ENCODE measurements at places on chromosomes 7 and 10.
A peak's percentile ranks its signal among the peaks of the same experiment; 100 is the strongest.

DNA sequence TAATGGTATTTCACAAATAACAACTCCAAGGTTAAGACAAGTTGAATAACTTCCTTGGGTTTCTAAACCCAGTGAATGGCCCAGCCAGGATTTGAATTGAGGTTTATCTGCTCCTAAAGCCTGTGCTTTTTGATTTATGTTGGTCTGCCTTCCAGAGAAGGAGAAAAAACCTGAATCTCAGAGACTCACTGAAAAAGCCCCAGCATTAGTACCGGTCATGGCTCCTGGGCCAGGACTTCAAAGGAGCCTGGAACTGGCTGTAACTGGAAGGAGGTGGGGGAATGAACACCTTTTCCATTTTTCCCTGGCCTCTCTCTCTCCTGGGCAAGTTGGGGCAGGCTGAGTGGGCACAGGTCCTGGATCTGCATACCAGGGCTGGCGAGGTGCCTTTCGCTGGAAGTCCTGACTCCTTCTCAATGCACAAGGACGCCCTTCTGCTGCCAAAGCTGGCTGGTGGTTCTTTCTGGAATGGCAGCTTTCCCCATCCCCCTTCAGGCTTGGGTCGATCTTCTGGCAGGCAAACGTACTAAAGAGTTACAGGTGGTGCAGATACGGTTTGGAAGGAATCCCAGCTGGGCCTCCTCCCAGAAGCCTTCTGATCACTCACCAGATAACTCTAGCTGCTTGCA lies 268.2 kb downstream of the PTEN start:
- H3K4me1 ChIP-seq, result no peaks in the 10 kb centered on the region
- H3K36me3 ChIP-seq, result no peaks in the 10 kb centered on the region
- DNase-seq, result no peak

DNA sequence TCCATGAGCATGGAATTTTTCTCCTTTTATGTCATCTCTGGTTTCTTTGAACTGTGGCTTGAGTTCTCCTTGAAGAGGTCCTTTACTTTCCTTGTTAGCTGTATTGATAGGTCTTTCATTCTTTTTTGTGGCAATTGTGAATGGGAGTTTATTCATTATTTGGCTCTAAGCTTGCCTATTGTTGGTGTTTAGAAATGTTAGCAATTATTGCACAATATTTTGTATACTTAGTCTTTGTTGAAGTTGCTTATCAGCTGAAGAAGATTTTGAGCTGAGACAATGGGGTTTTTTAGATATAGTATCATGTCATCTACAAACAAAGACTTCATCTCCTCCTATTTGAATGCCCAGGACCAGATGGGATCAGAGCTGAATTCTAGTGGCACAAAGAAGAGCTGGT lies 1143.8 kb downstream of the XPNPEP1 start:
- H3K4me3 ChIP-seq, result no peak overlapping the region
- no peaks in the 10 kb centered on the region for H3K36me3 ChIP-seq
- H3K27ac ChIP-seq, result no peak overlapping the region
- H3K27me3 ChIP-seq, result no peaks in the 10 kb centered on the region

- H3K27ac ChIP-seq, result peak overlapping the region; percentile 29
- DNase-seq, result no peak
- H3K4me3 ChIP-seq, result no peak overlapping the region
- no peaks in the 10 kb centered on the region for H3K36me3 ChIP-seq
- no peaks in the 10 kb centered on the region for H3K27me3 ChIP-seq
These were observed 61.0 kb downstream of the ADD3 start for GRCh38 chr10:110068780-110069179.

DNA sequence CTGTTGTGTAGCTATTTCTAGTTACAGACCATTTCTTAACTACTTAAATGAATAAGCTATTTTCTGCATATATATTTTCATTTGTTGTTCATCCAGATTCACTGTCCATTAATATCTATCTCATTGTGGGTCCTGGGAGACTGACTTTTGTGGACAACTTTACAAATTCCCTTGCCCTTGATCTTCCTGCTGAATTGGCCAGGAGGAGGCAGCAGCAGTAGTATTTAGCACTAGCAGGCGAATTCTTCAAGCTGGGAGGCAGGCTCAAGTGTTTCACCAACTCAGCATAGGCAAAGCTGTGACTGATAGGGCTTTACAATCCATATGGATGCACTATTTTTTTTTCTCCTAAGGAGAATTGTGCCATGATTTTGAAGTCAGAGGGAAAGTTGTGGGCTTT lies 461.0 kb upstream of the NRG3 start:
- no peaks in the 10 kb centered on the region for H3K4me1 ChIP-seq
- no peak for DNase-seq
- no peaks in the 10 kb centered on the region for H3K27me3 ChIP-seq

DNA sequence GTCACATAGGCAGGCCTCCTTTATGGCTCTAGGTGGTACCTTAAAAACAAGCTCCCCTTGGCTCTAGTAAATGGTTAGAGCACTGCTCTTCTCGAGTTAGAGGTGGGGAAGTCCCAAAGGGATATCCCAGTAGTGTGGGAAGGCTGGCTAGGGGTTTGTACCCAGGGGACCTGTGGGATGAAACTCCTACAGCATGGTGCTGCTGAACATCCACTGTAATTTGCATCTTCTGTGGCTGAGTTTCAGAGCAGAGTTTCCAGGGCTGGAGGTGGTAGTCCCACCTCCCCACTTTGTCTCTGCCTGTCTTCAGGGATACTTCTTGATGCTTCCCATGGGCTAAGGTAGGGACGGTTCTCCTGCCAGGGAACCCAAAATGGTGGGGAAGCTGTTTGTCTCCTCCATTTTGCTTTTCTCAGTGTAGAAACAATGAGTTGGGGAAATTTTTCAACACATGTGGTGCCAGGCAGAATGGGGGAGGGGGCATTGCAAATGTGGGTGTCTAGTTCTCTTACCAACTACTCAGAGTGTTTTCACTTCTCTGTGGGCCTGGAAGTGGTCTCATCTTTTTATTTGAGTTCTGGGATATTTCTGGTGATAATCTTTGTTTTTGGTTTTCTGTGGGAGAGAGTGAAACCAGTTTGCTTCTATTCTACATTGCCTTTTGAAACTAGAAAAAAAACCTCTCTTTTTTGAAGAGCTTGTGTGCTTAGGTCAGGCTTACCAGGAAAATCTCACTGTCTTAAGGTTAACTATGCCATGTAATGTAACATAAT lies 36.3 kb downstream of the SCART1 start:
- H3K27me3 ChIP-seq, result no peaks in the 10 kb centered on the region
- H3K4me1 ChIP-seq, result no peaks in the 10 kb centered on the region
- H3K36me3 ChIP-seq, result no peaks in the 10 kb centered on the region
- H3K27ac ChIP-seq, result no peak overlapping the region
- no peak for DNase-seq

GRCh38 chr7:29844559-29844958 lies 38.3 kb downstream of the WIPF3 start:
- no peaks in the 10 kb centered on the region for H3K4me1 ChIP-seq
- H3K27me3 ChIP-seq, result peaks cover 10% of the 10 kb centered on the region
- H3K36me3 ChIP-seq, result no peaks in the 10 kb centered on the region

DNA sequence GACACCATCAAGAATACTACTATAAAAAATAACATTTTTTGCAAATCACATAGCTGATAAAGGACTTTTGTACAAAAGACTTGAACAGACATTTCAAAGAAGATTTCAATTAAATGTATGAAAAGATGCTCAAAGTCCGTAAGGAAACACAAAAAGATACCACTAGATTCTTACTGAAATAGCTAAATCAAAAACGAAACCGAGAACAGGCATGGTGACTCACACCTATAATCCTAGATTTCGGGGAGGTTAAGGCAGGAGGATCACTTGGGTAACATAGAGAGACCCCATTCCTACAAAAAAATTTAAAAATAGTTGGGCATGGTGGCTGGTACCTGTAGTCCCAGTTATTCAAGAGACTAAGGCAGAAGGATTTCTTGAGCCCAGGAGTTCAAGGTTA lies 520.2 kb upstream of the GRM3 start:
- no peak overlapping the region for H3K27ac ChIP-seq
- no peak for DNase-seq
- H3K4me1 ChIP-seq, result no peaks in the 10 kb centered on the region
- no peaks in the 10 kb centered on the region for H3K36me3 ChIP-seq

- no peak overlapping the region for H3K4me3 ChIP-seq
- H3K4me1 ChIP-seq, result peaks cover 3% of the 10 kb centered on the region
- DNase-seq, result no peak
- H3K36me3 ChIP-seq, result peaks cover 3% of the 10 kb centered on the region
These were observed 179.8 kb upstream of the ASAH2 start for GRCh38 chr10:50431133-50431532.

- H3K27me3 ChIP-seq, result no peaks in the 10 kb centered on the region
- no peak overlapping the region for H3K27ac ChIP-seq
- no peaks in the 10 kb centered on the region for H3K36me3 ChIP-seq
- peaks cover 9% of the 10 kb centered on the region for H3K4me1 ChIP-seq
- no peak for DNase-seq
These were observed 115.0 kb upstream of the ZNF438 start for GRCh38 chr10:31146491-31147209.

DNA sequence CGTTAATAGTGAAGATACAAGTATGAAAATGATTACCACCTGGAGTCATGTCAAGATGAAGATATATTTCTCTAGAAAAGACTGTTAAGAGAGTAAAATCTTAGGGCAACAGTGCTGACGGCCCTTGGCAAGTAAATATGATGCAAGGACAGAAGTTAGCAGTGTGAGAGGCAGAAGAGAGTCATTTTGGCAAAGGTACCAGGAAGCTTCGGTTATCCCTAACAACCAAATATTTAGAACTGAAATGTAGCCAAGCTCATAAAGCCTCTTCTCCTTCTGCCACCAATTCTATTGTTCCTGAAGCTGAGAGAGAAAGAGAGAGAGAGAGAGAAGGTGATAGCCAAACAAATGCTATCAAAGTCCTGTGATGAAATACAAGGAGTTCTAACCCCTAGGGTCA lies 109.6 kb downstream of the MACC1 start:
- H3K27me3 ChIP-seq, result no peaks in the 10 kb centered on the region
- H3K27ac ChIP-seq, result no peak overlapping the region
- no peaks in the 10 kb centered on the region for H3K36me3 ChIP-seq
- no peak for DNase-seq
- no peaks in the 10 kb centered on the region for H3K4me1 ChIP-seq

- DNase-seq, result no peak
- H3K4me1 ChIP-seq, result peaks cover 4% of the 10 kb centered on the region
- no peak overlapping the region for H3K4me3 ChIP-seq
- no peak overlapping the region for H3K27ac ChIP-seq
These were observed 58.2 kb upstream of the PDGFA start for GRCh38 chr7:577741-578370.

DNA sequence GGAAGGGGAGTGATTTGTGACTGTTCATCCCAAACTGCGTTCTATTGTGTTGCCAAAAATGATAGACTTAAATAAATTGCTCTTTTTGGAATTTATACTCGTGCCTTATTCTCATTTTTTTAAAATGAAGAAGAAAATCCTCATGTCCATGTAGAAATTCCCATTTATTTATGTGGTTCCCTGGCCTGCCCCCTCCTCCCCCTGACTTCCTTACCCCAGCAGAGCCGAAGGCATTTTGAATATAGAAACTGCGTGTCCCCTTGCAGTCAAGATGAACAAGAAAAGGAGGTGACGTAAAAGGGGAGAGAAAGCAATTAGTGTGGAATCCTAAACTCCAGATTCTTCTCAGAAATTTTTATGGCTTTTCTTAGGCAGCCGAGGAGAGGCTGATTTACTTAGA lies 126.1 kb downstream of the FAM204A start:
- no peak overlapping the region for H3K27ac ChIP-seq
- no peak for DNase-seq
- no peaks in the 10 kb centered on the region for H3K4me1 ChIP-seq
- H3K27me3 ChIP-seq, result peaks cover 5% of the 10 kb centered on the region
- no peaks in the 10 kb centered on the region for H3K36me3 ChIP-seq

- no peaks in the 10 kb centered on the region for H3K36me3 ChIP-seq
- H3K27ac ChIP-seq, result no peak overlapping the region
- no peak for DNase-seq
- no peak overlapping the region for H3K4me3 ChIP-seq
- no peaks in the 10 kb centered on the region for H3K4me1 ChIP-seq
These were observed 222.8 kb downstream of the PTN start for GRCh38 chr7:137120690-137121089.

- no peaks in the 10 kb centered on the region for H3K36me3 ChIP-seq
- no peak overlapping the region for H3K4me3 ChIP-seq
- no peaks in the 10 kb centered on the region for H3K4me1 ChIP-seq
- H3K27me3 ChIP-seq, result no peaks in the 10 kb centered on the region
- DNase-seq, result no peak
These were observed 107.3 kb downstream of the CELF2 start for GRCh38 chr10:11125004-11125403.

DNA sequence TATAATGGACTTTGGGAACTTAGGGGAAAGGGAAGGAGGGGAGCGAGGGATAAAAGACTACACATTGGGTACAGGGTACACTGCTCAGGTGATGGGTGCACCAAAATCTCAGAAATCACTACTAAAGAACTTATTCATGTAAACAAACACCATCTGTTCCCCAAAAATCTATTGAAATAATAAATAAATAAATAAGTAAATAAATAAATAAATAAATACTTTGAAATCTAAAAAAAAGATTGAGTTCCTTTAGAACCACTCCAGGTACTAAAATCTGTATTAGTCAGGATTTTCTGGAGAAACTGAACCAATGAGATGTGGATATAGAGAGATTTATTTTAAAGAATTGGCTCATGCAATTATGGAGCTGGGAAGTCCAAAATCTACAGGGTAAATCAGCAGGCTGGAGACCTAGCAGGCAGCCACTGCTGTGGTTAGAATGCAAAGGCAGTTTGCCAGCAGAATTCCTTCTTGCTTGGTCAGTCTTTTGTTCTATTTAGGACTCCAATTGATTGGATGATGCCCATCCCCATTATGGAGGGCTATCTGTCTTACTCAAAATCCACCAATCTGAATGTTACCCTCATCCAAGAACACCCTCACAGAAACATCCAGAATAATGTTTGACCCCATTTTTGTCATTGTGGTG lies 8.9 kb downstream of the IGFBP1 start:
- no peak overlapping the region for H3K4me3 ChIP-seq
- H3K36me3 ChIP-seq, result no peaks in the 10 kb centered on the region
- DNase-seq, result no peak
- no peaks in the 10 kb centered on the region for H3K4me1 ChIP-seq
- no peak overlapping the region for H3K27ac ChIP-seq

DNA sequence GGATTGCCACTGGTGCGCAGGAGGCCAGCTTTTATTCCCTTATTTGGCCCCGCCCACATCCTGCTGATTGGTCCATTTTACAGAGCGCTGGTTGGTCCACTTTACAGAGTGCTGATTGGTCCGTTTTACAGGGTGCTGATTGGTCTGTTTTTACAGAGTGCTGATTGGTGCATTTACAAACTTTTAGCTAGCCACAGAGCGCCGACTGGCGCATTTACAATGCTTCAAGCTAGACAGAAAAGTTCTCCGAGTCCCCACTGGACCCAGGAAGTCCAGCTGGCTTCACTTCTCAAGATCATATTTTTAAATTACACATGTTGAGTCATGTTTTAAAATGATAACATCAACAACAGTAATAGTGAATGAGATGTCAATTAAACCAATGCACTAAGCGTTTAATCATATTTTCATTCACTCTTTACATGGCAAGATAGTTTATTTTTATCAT lies 128.3 kb downstream of the CUBN start:
- H3K36me3 ChIP-seq, result no peaks in the 10 kb centered on the region
- H3K4me3 ChIP-seq, result no peak overlapping the region
- H3K27me3 ChIP-seq, result no peaks in the 10 kb centered on the region
- H3K27ac ChIP-seq, result peak overlapping the region; percentile 25
- H3K4me1 ChIP-seq, result peaks cover 30% of the 10 kb centered on the region

All from CD4-positive, alpha-beta T cell (primary cell).